ENCODE measurements at places on chromosomes 7 and 10.

DNA sequence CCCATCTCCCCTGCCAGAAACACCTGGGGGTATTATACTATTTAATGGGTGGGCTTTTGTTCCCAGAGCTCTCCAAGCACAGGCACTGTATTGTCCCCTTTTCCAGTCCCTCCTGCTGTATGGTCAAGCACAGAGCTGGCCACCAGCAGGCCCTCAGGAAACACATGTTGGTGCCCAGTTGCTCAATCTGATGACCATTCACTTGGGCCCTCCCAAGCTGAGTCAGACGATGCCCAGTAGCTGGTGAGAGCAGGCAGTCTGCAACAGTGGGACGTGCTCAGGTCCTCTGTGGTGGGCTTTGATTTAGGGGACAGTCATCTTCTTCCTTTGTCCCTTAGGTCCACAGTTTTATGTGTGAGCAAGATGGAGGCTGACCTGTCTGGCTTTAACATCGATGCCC, 11.8 kb downstream of the SFXN2 start:
- no peak for DNase-seq

GRCh38 chr7:25358926-25359325, 130.6 kb upstream of the NPVF start:
- no peak for DNase-seq

DNA sequence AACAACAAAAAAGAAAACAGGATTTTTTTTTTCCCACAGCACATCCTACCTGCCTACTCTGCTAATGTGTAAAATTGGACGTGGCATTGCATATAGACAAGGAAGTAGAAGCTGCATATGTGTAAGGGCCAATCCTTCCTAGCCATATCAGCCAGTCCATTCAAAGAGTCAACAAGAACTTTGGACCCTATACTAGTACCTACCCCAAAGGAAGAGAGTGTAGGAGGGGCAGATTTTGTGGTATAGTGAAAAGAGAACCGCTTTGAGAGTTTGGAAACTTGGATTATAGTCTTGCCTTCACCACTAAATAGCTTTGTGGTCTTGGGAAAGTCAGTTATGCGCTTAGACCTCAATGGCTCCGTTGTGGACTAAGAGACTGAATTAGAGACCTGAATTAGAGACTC, 12.1 kb upstream of the MCU start:
- no peak for DNase-seq

DNA sequence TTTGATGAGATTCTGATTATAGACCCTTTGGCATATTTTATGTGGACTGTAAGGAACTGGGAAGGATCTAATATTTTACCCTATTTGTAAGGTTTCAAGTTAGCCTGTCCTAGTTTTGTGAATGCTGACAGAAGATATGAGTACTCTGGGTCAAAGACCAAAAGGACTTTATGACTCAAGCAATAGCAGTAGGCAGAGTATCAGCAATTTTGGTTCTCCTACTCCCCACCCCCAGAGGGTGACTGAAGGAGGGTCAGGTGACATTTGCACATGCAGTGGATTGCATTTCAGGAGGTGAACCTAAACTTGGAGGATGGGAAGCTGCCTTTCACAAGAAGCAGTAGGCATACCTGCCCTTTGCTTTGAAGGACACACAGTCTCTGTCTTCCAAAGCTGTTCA, 84.0 kb upstream of the KLF6 start:
- peak; percentile 20 for DNase-seq

- no peak for DNase-seq
These were observed 48.1 kb upstream of the GLCCI1 start for GRCh38 chr7:7920481-7920880.

Measured in T-helper 1 cell (primary cell).